Peyer's patch (tissue), 4 donors: ENCODE measurements at places on chromosomes 5 and 9.

DNA sequence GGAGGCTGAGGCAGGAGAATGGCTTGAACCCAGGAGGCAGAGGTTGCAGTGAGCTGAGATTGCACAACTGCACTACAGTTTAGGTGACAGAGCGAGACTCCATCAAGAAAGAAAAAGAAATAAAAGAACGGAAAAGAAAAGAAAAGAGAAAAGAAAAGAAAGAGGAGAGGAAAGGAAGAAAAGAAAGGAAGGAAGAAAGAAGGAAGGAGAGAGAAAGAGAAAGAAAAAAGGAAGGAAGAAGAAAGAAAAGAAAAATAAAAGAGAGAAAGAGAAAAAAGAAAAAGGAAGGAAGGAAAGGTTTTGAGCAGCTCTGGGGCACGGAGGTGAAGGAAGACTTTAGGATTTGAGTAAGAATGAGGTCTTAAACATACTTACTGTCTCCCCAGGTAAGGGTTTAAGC, 18.4 kb downstream of the TLN1 start:
- DNase-seq: no peak

- no peak for DNase-seq
Observed at GRCh38 chr5:18534119-18534518, 899.9 kb downstream of the TAF11L14 start.

GRCh38 chr5:64292611-64293215, 127.1 kb downstream of the RNF180 start:
- DNase-seq: peak; percentile 16

GRCh38 chr5:118009741-118010297, 978.5 kb downstream of the DTWD2 start:
- DNase-seq: no peak

GRCh38 chr5:73445665-73446630, 2.6 kb downstream of the FOXD1 start:
- DNase-seq: no peak

DNA sequence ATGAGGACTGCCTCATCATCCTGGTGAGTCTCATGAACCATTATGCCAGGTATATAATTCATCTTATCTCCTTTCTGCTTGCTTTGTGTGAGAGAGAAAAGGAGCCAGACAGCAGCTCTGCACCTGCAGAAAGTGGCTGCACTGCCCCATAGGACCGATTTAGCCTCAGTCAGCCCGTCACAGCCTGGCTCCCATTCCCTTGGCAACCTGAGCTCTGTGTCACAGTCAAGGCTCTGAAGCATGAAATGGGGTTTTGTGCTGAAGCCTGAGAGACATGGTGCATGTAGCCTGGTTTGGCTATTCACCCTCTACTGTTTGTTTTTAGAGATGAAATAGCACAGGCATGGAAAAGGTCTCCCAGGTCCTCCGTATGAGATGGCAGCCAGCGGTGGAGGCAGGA, 198.3 kb downstream of the KCTD16 start:
- DNase-seq: no peak

DNA sequence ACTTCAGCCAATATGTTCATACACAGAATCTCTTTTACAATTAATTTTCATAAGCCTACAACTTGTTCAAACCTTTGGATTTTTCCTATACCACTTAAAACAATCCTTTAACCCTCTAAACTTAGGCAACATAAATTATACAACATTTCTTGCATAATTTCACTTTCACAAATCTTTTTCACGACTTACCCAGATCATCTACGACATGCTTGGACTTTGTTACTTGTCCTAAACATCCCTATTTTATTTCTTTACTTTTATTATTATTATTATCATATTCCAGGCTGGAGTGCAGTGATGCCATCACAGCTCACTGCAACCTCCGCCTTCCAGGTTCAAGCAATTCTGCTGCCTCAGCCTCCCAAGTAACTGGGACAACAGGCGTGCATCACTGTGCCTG, 68.0 kb downstream of the CACNA1B start:
- DNase-seq: no peak

GRCh38 chr5:145509336-145510136, 325.6 kb downstream of the PRELID2 start:
- DNase-seq: no peak

- peak; percentile 49 for DNase-seq
Observed at GRCh38 chr5:20972419-20972925, 984.5 kb upstream of the CDH18 start.

DNA sequence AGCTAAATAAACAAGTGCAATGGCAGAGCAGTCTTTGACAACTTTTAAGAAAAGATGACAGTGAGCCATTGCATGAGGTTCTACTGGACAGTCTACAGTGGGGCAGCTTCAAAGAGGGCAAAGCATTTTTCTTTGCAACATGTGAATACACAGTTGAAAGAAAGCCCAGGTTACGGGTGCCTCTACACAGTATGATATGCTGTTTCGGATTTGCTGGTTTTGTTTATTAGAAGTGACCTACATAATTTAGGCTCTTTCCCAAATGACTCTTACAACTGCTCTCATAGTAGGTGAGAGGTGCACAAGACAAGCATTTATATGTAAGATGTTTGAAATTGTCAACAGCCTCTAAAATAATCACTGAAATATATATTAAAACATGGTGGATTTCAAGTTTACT, 62.4 kb downstream of the MEF2C start:
- DNase-seq: no peak

GRCh38 chr5:148208226-148208625, 5.4 kb downstream of the SPINK6 start:
- DNase-seq: no peak

GRCh38 chr5:159514229-159514810, 184.0 kb upstream of the IL12B start:
- DNase-seq: no peak

DNA sequence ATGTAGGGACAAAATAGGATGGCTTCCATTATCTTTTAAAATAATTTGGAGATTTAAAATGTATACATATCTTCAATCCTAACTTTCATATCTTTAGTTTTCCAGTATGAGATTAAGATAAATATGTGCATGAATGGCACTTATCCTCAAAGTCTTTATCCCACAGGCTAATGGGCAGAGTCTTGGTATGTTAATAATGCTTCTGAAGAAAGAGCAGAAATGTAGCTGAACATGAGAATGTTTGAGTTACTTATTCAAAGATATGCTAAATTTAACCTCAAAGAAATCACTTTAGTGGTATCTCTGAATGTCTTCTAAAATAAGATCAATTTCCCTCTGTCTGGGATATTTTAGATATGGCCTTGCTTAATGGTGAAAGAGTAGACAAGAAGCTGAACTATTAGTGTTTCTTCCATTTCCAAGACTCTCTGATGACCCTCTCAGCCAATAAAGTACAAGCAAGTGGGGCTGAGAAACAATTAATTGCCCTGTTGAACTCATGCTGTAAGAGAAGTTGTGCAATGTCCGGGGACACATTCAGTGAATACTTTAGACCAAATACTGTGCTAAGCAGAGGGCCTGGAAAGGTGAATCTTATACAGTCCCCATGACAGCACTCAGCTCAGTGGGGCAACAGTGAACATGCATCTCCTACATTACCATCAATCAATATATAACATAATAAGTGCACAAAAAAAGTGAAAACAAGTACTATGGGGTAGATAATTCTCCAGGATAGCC, 50.0 kb upstream of the ADAMTSL1 start:
- no peak for DNase-seq

DNA sequence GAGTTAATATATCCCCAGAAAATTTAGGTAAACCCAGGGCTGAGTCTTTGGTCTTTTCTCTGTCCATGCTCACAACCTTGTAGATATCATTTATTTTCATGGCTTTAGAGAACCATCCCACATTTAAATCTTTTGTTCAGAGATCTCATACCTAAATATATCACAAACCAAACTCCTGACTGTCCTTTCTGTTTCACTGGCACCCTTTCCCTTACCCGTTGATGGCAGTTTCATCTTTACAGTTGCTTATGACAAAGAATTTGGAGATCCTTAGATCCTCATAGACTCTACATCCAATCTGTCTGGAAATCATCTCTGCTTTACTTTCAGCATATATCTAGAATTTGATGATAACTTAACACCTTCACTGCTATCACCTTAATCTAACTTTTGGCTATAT, 19.2 kb downstream of the RNF180 start:
- no peak for DNase-seq
